ENCODE measurements at places on chromosomes 12 and 14.

GRCh38 chr12:55068416-55069010, 48.7 kb downstream of the NEUROD4 start:
- peak; percentile 55 for DNase-seq

- DNase-seq, result no peak
Measured at GRCh38 chr12:19220205-19220604, 90.7 kb downstream of the PLEKHA5 start.

GRCh38 chr12:106867651-106868050, 88.1 kb upstream of the TMEM263 start:
- DNase-seq, result no peak

DNA sequence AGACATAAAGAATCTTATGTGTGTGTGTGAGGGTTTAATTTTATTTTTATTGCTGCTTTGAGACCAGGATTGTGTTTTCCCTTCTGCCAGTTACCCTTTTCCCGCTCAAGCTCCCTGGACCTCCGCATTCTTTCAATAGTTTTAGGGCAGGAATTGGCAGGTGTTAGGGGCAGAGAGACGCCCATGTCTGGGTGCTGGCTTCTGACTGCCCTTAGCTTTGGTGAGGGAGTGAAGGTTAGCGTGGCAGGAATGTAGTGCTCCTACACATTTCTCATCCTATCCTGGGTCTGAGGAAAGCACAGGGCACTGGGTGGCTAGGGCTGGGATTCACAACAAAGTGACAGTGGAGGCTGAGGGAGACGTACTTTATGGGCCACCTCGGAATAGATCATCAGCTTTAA, 428.1 kb downstream of the ZFP36L1 start:
- no peak for DNase-seq

- no peak for DNase-seq
Measured at GRCh38 chr14:102063808-102064429, 22.9 kb downstream of the HSP90AA1 start.

DNA sequence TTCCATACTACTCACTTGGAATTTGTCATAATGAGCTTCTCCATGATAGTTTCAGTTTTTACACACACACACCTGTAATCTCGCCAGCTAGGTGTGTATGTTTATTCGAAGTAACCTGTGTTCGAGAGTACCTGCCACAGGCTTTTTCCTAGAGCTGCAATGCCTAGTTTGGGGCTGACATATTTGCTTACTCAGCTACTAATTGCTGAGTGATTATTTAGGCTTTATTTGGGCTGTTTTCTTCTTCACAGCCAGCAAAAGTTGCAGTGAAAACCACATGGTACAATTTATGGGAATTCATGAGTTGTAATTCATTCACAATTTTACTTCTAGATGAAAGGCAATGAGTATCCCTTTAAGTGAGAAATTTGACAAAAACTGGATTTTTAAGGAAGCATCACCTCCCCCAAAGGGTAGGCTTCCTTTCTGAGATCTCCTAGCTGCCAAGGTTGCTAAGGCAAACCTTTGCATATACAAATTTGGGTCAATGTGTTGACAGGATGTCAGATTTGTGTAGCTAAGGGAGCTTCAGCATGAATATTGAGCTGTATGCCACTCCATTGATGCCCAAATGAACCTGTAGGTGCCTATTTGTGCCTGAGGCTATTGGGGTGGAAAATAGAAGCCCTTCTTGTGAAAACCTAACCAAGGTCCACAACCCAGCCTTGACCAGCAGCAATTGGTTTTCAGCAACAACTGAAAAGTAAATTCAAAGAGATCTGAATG, 108.7 kb upstream of the OTX2 start:
- DNase-seq, result no peak

- no peak for DNase-seq
Measured at GRCh38 chr12:129532707-129533499, 370.9 kb downstream of the TMEM132D start.

DNA sequence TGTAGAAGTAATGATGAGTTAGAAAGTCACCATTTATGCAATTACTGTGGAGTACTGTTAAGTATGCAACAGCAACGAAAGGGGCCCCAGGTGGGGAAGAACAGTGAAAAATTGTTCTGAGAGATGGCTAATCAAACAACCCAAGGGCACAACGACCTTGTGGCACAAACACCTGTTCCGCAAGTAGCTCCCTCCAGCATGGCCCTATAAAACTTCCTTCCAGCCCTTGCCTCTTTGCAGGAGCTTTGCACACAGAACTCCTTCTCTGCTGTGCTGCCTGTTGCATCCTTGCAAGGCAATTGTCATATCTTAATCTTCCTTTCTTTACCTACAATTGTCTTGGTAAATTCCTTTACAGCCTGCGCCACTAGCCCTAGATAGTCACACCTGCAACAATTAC, 23.2 kb upstream of the ATP23 start:
- DNase-seq, result no peak

- no peak for DNase-seq
Measured at GRCh38 chr14:79783041-79783440, 428.3 kb downstream of the DIO2 start.

- no peak for DNase-seq
Measured at GRCh38 chr12:92551853-92552397, 150.9 kb upstream of the PLEKHG7 start.

DNA sequence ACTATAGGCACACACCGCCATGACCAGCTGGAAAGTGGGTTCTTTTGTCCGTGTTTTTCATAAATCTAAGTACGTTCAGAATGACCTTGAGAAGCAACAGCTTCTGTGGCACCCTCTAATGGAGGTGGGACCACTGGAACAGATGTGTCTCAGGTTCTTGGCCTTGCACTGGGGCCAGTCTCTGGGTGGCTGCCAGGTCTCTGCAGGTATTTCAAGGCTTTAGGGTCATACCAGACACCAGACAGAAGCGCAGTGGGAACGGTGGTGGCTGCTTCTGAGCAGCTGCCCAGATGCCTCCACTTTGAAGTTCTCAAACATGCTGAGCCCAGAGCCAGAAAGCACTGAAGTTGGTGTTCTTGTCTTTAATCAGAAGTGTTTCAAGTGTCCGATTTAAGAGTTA, 75.0 kb upstream of the RBM19 start:
- no peak for DNase-seq

GRCh38 chr12:80056845-80057244, 42.5 kb upstream of the OTOGL start:
- no peak for DNase-seq
